ENCODE measurements at places on chromosomes 7 and 10.

GRCh38 chr7:105205592-105206237 is 183.0 kb downstream of the SRPK2 start:
- DNase-seq, result no peak

GRCh38 chr10:43878386-43878785 is 229.7 kb upstream of the ZNF32 start:
- DNase-seq, result no peak

DNA sequence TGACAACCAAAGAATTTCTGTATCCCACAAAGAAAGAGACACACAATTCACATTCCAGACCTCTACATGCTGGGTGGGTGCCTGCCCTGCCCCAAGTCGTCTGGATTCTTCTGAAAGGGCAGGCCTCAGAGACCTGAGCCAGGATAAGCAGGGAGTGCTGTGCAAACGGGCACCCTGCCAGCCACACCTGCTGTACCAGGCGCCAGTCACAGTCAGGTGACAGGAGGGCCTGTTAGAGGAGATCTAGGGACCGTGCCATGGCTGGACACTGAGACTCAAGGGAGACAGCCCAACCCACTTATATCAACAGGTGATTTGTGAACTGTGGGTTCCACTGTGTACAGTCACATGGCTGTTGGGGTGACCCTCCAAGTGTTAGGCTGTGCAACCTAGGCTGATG is 103.1 kb upstream of the AFAP1L2 start:
- DNase-seq, result peak; percentile 52

DNA sequence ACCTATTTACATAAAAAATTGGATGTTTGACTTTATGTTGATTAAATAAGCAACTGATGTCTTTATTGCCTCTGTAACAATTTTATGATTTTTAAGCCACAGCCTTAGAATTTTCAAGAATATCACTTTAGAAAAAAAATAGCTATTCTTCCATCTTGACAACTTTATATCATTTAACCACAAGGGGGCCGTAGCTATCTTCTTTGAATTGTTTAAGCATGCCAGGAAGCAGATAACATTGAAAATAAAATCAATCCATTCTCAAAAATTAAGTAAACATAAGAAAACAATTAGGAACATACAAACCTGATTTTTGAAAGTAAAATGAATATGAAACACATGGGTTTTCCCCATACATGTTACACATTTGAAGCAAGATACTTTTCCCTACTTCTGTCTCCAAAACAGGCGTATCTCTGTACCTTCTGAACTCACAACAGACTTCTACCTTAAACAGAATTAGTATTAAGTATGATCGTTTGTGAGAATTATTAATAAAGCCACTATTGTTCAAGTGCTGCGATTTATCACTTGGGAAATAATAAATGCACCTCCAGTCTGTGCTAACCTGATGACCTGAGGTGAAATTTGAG is 209.0 kb downstream of the CACNA2D1 start:
- DNase-seq, result peak; percentile 69

DNA sequence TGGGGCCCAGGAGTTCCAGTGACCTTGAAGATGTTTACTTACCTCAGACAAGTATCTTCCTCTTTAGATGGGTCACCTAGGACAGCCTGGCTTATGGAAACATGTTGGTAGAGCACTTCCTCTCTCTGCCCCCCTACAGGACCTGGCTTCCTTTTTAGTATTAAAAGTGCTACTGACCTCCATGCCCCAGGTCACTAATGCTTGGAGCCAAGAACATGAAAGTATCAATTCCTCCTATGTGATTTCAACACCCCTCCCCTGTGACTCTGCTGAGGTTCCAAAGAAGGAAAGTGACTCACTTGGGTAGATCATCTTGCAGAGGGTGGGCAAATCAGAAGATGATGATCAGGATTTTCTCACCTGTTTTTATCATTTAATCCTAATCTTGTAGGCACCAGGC is 125.3 kb upstream of the CCDC6 start:
- DNase-seq, result no peak
